ENCODE measurements at places on chromosomes 6 and 20.
A peak's percentile ranks its signal among the peaks of the same experiment; 100 is the strongest.

- DNase-seq = no peak
Measured at GRCh38 chr6:136274062-136274461, 15.6 kb downstream of the BCLAF1 start.

DNA sequence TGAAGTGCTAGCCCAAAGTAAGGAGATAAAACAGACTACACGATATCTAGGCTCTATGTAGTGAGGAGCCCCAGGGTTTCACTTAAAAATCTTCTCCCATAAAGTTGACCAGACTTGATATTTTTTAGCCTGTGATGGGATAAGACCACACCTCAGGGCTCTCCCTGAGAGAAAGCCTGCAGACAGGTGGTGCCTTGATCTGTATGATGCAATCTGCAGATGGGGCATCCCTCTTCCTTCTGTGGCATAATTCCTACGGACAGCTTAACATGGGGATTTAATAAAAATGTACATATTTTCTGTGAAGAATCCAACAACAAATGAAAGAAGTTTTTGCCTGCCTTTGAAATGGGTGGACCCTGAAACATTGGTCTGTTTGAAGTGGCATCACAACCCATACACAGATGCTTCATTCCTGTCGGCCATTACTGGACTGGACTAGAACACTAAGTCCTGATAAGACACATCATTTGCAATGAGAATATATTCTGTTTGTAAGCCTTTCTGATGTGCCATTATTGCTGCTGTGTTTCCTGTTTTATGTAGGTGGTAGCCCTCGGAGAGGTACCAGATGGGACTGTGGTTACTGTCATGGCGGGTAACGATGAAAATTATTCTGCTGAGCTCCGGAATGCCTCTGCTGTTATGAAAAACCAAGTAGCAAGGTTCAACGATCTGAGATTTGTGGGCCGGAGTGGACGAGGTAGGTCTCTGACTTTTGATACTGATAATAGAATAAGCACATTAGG, 53.8 kb upstream of the SUPT3H start:
- no peak for DNase-seq

DNA sequence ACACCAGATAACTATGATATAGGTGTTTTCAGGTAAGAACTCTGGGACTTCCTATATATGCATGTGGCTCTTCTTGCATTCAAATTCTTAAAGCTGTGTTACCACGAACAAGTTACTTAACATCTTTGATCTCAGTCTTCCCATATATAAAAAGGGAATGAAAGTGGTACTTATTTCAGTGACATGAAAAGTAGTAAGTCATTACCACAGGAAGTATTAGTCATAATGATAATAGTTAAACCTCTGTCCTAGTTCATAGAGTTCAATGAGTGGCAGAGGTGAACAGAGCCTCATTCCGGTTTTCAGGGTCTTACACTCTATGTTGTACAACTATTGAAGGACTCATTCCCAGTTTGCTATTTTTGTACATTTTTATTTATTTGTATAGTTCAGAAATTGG, 237.0 kb downstream of the NKAIN2 start:
- DNase-seq = no peak

GRCh38 chr6:138662471-138662870, 111.1 kb upstream of the CCDC28A start:
- DNase-seq = no peak

DNA sequence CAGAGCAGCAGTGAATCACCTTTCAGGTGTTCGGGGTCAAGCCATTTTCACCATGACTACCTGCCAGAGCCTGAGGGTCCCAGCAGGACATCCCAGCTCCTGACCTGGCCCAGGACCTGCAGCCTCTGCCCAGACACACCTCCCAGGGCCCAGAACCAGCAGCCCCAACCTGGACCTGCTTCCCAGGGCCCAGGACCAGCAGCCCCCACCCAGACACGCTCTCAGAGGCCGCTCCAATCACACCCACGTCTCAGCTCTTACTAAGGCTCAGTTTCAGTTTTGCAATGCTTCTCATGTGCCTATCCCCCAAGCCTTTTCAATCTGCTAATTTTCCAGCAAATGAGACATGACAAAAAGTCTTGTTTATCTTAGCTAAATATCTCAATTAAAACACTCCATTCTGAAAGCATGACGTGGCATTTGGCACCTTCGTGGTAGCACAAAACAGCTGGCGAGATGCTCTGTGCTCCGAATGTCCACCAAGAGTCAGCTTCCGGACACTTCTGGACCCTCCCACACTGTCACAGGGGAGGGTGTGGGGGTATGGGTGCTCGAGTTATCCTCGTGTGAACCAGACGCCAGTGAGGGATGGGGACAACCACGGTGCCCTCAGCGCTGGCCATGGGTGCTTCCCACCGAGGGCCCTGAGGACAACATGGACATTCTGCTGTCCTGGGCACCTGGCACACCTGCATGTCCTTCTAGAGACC, 253.2 kb downstream of the DLL1 start:
- no peak for DNase-seq

- no peak for DNase-seq
Measured at GRCh38 chr6:156538875-156539660, 238.1 kb upstream of the ARID1B start.

- DNase-seq = no peak
Measured at GRCh38 chr6:27608916-27609883, 136.3 kb upstream of the ZNF184 start.

GRCh38 chr6:41036186-41036585, 2.8 kb downstream of the UNC5CL start:
- DNase-seq = no peak

DNA sequence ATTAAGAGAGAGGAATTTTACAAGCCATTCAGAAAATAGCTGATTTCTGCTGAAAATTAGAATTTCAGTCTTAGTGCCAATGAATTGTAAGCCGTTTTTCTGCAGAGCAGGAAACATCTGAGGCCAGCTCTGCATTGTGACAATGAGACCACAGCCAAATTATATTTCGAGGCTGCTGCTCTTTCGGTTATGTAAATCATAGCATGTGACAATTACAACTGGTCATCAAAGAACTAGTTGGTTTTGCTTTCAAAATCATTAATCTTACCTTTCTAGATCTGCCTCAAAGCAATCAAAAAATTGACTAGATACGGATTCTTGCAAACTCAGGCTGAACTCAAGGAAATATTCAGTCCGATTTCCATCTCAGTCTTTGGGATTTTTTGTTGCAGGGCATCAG, 33.4 kb upstream of the INSM1 start:
- DNase-seq = no peak

DNA sequence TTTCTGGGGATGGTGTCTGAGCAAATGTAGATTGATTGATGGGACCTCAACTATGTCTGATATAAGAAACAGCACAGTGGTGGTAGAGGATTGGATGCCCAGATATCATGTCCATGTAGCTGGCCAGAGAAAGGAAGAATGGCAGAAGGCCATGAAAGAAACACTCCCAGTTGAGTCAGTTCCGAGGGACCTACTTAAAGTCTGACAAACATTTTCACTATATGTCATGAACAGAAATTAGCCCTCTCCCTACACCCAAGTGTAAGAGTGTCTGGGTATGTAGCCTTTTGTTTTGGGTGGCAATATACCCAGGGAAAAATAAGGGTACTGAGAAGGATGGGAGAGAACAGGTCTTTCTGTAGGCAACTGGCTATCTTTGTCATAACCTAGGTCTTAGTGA, 434.2 kb downstream of the BCKDHB start:
- DNase-seq = no peak

DNA sequence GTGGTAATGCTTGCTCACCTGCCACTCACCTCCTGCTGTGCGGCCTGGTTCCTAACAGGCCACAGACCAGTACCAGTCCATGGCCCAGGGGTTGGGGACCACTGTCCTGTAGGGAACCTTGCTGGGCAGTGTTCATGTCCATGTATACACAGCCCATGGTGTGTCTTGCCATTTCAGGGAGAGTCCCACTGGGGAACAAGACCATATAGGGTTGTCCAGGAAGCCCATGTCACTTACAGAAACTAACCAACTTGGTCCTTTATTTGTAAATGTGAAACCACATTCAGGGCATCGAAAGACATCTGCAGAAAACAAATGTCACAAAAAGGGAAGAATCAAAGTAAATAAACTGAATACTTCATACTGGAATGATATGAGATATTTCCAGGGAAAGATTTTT, 179.1 kb downstream of the NFATC2 start:
- DNase-seq = no peak

DNA sequence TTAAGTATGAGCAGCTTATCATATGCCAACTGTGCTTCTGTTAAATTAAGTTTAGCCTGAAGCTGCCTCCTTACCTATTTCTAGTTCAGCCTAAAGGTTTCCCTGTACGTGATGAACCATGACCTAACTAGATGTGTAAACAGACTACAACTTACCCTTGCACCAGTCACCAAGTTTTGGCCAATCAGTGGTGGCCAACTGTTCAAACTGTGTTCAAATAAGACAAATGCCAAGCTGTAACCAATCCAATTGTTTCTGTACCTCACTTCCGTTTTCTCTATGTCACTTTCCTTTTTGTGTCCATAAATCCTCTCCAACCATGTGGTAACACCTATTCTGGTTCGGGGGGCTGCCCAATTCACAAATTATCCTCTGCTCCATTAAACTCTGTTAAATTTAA, 6.0 kb upstream of the SLC2A10 start:
- no peak for DNase-seq

- DNase-seq = no peak
Measured at GRCh38 chr6:107538856-107539387, 49.0 kb downstream of the SOBP start.

DNA sequence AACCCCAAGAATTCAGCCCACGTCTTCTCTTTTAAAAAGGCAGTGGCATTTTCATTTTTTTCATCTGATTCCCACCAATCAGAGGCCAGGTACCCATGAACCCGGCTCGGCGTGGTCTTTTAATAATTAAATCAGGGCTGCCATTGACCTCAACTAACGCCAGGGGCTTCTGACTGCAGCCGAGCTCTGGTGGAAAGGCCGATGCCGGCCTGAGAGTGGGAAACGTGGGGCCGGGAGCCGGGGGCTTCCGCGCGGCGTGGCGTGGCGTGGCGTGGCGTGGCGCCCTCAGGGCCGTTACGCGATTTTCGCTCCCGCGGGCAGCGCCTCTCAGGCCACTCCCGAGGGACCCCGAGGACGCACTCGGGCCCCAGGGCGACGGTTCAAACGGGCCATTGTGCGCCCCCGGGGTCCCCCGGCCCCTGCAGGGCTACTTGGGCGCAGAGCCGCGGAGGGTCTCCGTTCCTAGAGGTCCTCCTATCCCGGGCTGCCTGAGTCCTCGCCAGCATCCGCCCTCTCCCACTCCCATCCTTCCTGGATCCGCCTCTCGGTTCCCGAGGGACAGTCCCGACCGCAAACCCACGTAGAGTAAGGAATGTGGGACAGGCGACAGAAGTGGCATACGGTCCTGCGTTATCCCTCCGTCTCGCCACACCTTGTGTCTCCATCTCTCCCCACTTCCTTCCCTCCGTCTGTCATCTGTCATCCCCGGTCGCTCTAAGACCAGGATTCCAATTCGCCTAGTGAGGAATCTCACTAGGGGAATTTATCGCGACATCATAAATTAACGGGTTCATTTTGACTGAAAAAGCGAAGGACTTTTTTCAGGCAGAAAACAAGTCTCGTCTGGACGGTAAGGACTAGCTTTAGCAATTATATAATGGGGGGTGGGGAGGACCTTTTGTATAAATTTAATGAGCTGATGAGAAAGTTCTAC, 876 bp upstream of the TBPL1 start:
- peak; percentile 51 for DNase-seq

DNA sequence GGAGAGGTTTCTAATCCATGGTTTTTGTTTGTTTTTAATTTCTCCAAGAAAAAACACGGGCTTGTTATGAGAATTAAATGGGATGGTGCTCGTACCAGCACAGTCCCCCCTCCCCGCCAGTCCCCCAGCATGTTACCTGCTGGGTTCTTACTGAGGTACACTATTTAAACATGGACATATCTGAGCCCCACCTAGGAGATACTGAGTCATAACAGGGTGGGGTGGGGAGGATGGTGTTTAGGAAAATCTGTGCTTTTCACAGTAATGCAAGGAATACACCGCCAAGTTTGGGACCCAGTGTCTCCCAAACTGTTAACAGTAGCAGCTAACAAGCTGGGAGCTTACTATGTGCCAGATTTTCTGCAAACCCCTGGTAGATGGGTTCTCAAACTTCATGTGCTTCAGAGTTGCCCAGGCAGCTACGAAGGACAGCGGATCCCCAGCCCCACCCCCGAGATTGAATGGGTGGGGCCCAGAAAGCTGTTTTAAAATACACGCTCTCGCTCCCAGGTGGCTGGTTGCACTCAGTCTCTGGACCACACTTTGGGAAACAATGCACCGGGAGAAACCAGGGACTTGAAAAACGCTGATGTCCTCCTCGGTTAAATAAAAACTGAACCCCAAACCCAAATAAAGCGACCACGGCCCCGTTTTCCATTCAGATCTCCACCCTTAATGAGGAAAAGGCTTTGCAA, 995 bp downstream of the ZFP64 start:
- DNase-seq = no peak

GRCh38 chr6:146860583-146860982, 261.8 kb downstream of the ADGB start:
- no peak for DNase-seq

GRCh38 chr20:43914311-43915210, at the start of gene TOX2:
Gene TOX2, plus strand, starts transcription at chr20:43914852. Its CDS starts 40 bp downstream, at chr20:43914892.
- no peak for DNase-seq

DNA sequence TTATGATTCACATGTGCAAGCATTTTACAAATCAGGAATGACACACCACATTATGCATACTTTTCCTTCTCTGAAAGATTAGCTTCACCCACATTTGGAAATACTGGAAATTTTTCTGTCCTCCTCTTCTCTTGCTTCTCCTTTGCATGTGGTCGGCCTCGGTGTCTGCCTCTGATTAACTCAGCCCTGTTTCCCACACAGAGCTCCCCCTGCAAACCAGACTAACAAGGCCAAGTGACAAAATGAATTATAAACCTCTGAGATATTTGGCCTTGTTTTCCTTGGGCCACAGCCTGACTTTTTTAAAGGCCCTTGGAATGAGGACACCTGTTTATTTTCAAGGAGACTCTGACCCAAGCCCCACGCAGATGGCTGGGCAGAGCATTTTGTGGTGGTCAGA, 9.0 kb upstream of the CCN6 start:
- no peak for DNase-seq

- DNase-seq = no peak
Measured at GRCh38 chr20:51423290-51423667, 119.2 kb downstream of the NFATC2 start.

DNA sequence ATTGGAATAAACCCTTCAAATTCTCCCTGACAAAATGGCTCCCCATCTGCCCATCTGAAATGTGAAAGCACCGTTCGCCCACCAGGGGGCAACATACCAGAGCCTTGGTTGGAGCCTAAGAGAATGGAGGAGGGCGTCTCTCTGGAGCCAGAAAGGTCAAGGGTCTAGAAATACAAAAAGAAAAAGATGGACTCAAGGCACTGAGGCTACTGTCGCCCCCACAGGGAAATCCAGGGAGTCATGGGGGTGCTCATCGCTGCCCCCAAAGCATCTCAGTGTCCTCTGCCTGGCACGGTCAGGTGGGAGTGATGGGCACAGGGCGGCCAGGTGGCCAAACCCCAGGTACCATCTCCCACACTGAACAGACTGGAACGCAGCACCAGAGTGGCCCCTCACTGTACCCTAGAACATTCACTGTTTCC, 136.3 kb downstream of the ZMYND8 start:
- DNase-seq = peak; percentile 6

Measured in NCI-H1694 treated with DMSO at 0.1 percent for 48 hours (cell line).